ENCODE measurements at places on chromosomes 3 and 15.

DNA sequence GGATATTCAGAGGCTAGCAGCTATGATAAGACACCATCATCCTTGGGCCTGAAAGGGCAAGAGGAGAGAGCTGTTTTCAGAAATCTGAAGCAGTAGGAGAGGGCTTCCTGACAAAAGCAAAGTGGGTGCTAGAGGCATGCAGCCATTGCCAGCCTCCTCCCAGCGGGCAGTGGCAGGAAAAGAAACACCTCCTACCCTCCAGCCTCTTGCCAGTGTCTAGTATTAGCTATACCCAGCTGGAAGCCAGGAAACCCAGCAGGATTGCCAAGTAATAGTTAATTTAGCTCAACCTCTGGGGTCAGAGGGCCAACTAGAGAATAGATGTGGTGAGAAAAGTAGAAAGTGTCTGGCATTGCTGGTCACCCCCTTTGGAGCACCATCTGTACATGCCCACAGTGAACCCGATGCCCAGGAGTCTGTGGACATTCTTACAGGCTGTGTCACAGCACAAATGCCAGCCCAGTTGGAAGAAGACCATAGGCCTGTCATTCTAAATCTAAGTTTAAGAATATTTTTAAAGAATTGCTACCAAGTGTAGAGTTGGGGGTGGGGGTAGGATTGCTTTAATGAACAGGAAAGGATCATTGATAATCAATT is 85.3 kb downstream of the HCN4 start:
- DNase-seq = no peak

GRCh38 chr3:94248042-94248441 is 185.2 kb downstream of the NSUN3 start:
- no peak for DNase-seq

DNA sequence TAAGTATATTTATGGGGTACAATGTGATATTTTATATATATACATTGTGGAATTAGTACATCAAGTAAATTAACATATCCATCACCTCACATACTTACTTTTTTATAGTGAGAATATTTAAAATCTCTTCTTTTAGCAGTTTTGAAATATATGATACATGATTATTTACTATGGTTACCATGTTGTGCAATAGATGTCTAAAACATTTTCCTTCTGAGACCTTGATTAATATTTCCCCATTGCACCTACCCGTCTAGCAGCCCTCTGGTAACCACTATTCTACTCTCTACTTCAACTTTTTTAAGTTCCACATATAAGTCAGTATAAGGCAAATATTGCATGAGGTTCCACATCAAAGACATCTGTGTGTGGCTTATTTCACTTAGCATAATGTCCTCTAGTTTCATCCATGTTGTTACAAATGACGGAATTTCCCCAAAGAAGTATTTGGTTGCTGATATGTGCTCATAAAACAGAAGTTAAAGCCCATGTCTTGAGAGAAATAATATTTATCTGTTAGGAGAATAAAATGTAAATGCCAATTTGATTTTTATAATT is 29.6 kb upstream of the NFKBIZ start:
- no peak for DNase-seq

DNA sequence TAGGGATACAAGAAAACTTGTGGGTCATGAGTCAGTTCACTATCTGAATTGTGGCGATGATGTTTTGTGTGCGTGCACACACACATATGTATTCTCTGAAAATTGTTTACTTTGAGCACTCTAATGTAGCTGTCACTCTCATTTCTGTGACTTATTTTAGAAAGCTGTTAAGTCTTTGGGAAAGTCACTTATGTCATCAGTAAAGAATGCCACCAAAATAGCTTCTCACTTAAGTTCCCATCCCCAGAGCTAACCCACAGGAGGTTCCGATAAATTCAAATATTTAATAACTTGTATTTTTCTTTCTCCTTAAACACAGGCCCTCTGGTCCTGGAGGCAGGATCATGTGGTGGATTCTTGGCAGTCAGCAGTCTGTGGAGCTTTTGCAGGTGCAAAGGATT is 138.3 kb downstream of the LRIG1 start:
- DNase-seq = no peak

DNA sequence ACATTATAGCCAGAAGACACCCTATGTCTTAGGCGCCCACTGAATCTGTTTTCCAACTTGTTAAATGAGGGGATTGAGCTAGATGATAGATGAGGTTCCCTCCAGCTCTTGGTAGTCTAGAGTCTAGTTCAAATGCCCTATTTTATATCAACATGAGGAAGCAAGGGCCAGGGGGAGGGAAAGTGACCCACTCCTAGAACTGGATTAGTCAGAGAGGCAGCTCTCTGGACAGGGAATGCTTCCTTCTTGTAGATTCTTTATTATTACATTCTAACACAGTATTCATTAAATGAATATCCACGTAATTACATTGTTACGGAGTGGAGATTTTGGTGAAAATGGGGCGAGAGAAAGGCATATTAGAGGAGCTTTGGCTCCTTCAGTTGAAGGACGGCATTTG is 89.5 kb downstream of the RAD18 start:
- DNase-seq = no peak

DNA sequence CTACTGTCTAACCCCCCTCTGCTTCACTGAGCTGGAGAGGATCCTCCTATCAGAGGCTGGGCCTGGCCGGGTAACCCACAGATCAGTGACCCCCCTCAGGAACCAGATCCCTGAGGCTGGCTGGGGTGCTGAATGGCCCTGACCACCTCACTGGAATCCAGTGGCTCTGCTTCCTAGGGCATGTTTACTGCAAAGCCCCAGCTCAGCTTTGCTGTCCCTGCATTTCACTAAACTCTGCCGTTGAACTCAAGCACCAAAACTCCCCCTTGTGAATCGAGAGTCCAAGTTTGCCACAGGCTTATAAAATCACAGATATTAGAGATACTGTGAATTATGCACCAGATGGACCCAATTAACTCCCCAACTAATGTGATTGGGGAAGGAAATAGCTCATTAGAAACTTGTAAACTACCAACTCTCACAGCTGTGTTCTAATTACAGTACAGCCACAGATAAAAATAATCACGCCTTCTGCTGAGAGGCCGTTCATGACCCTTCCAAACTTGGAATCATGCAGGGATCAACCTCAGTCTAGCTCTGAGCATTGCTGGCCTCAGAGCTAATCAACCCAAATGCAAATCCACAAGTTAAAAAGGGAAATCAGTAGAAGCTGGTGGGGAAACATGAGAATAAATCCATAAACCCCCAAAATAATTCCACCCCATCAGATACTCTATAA is 47.0 kb downstream of the OCA2 start:
- DNase-seq = no peak

- no peak for DNase-seq
Measured at GRCh38 chr15:33007303-33007855, 187.1 kb downstream of the FMN1 start.

- DNase-seq = no peak
Measured at GRCh38 chr3:60504827-60505457, 746.3 kb downstream of the FHIT start.

GRCh38 chr15:58559904-58560588 is 128.3 kb downstream of the LIPC start:
- no peak for DNase-seq

- DNase-seq = no peak
Measured at GRCh38 chr3:114384558-114384903, 90.7 kb downstream of the TIGIT start.

GRCh38 chr3:123847209-123847608 is 36.9 kb downstream of the MYLK start:
- DNase-seq = no peak

DNA sequence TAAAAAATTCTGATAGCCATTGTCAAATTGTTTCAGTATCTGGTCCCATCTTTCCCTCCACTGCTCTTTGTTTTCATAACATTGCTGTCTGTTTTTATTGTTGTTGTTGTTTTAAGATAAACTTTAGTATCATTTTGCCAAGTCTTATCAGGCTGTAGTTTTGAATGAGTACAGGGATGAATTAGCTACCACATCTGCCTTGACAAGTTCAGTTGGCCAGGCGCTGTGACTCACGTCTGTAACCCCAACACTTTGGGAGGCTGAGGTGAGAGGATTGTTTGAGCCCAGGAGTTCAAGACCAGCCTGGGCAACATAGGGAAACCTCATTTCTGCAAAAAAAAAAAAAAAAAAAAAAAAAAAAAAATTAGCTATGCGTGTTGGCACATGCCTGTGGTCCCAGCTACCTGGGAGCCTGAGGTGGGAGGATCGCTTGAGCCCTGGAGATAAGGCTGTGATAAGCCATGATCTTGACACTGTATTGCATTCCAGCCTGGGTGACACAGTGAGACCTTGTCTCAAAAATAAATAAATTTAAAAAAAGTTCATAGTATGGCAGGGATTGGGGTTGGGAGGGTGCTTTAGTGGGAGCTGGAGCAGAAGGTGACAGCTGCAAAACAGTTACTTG is 8.3 kb upstream of the ANKDD1A start:
- DNase-seq = no peak

DNA sequence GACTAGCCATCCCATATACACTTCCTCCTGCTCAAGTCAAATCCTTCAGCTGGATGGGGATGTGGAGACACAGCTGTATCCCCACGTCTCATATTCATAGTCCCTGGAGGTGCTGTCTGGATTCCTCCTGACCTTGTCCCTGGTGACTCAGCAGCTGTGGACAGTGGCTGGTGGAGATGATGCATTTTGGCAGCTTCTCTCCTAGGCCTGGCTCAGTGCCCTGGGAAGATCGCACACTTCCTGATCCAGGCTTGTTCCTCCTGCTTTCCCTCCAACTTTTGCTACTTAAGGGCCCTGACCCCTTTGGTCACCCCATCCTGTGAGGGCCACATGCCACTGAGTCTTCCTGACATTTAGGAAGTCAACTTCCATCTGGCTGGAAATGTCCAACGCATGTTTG is 44.4 kb downstream of the ADAMTSL3 start:
- DNase-seq = no peak

DNA sequence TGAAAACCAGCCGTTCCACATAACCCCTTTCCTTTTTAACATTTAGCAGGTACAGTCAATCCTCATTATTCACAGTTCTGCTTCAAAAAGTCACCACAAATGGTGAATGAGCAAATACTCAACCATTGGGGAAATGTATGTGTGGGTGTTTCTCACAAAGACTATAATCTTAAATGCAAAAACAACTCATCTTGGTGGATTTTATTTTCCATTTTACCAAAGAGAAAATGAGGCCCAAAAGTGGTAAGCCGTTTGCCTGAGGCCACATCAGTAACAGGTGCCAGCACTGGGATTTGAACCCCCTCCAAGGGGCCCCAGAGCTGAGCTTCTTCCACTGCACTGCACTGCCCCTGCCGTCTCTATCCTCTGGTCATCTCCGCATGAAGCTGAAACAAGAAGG is 208.8 kb downstream of the OSBPL10 start:
- no peak for DNase-seq

DNA sequence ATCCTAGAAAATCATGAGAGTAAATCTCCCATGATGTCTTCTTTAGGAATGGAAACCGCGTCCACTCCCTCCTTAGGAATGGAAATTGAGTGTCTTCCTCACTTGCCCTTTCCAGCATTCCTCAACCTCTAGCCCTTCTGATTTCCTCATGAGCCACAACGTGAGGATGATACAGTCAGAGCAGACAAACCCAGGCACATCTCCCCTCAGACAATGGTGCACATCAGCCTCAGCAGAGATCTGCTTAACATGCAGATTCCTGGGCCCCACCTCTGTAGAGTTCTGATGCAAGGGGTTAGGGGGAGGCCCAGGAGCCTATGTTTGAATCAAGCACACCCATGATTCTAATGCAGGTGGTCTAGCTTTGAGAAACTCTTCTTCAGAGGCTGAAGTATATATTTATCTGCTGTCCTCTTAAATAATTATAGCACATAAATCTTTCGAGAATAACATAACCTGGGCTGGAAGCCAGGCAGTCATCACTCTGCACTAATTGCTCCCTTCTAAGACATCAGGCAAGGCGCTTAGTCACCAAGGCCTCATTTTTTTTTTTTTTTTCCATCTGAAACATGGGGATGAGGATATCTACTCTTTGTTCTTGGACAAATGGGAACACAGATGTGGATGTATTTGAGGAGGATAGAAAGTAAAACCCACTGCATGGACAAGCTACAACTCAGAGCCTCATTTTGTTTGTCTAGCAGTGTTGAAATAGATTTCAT is 81.7 kb downstream of the PRICKLE2 start:
- DNase-seq = no peak

GRCh38 chr3:31391150-31391549 is 141.6 kb upstream of the STT3B start:
- DNase-seq = no peak

DNA sequence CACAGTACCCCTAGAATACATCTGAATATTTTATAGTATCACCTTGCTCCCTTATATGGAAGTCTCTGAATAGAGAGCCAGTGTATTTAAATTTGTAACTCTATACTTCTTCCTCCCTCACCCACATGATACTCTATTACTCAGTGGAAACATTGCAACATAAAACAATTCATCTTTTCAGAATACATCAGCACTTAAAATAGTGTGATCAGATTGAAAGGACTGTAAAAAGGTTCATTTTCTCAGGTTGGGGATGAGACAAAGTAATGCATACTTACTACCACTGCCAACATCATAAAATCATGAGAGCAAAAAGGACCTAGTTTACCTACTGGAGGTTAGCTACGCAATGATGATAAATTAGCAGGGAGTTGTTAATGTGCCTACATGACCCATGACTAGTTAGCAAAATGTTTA is 13.8 kb upstream of the THRB start:
- DNase-seq = no peak

DNA sequence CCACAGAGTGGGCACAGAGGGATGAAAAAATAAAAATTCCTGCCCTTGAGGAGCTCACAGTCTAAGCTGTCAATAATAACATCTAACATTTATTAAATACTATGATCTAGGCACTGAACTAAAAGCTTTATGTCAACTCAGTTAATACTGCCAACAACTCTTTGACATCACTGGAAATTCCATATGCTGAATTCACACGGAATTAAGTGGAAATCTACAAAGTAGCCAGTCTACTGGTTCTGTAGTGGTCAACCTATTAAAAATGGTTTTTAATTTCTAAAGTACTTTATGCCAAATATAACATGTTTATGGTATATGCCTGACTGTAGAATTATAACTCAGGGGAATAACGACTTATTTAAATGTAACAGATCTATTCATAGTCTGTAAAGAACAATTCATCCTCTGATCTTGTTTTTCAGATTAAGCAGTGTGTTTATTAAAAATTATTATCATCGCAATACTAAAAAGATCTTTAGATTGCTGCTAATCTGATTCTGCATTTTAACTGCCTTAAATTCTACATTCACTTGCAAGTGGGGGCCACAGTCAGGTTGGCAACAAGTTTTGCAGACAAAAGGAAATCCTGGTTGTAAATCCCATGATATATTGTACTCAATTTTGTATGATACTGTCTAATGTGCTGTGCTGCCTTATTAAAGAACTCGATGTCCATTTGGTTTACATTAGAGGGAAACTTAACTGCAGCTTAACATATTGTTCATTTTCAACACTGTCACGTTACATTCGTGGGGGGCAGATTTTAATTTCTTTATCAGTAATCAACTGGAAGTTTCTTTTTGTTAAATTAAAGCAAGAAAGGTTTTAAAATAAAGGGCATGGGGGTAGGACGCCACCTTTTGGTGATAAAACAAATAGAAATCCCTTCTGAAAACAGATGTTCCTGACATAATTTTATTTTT is 2.6 kb upstream of the FOXP1 start:
- peak; percentile 7 for DNase-seq
